ENCODE measurements at places on chromosomes 5 and 9. TPM values are rescaled to one million over a fixed set of nuclear protein-coding genes. Genes with fewer than 3 reads are reported as not detected.

- no peaks in the 10 kb centered on the region for H3K36me3 ChIP-seq
- peak overlapping the region; percentile 24 for H3K27ac ChIP-seq
- peaks cover 14% of the 10 kb centered on the region for H3K4me1 ChIP-seq
Measured at GRCh38 chr9:16266648-16267276, 603.7 kb downstream of the BNC2 start.

GRCh38 chr5:75964008-75964407 is 119.2 kb upstream of the SV2C start:
- H3K4me1 ChIP-seq, result no peaks in the 10 kb centered on the region
- no peak overlapping the region for H3K27ac ChIP-seq
- H3K36me3 ChIP-seq, result no peaks in the 10 kb centered on the region
- no peak overlapping the region for H3K4me3 ChIP-seq

MZB1 gene
- polyA plus RNA-seq, result 2.9 TPM

GRCh38 chr9:107794259-107794658 is 304.7 kb upstream of the KLF4 start:
- no peak for DNase-seq
- no peaks in the 10 kb centered on the region for H3K4me1 ChIP-seq
- no peaks in the 10 kb centered on the region for H3K36me3 ChIP-seq
- H3K27ac ChIP-seq, result no peak overlapping the region
- H3K27me3 ChIP-seq, result peaks cover 1% of the 10 kb centered on the region

QRFP gene
- not detected for polyA plus RNA-seq

LURAP1L gene
- not detected for polyA plus RNA-seq

DNA sequence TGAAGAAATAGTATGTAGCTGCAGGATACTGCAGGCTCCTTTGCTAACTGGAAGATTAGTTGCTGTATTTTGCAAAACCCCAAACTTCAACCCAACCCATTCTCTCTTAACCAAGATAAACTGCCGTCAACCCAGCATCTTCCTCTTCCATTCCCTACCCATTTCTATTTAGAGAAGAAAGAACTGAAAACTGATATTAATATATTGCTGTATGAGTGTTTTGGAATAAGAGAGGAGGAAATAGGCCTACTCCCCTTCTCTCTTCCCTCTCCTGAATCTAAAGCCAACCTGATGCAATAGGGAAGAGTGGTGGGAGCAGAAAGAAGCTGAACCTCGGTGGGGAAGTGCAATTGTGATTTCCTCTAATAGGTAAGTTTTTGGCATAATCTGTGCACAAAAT is 83.7 kb downstream of the TMEM215 start:
- no peaks in the 10 kb centered on the region for H3K4me1 ChIP-seq
- H3K27me3 ChIP-seq, result peaks cover 7% of the 10 kb centered on the region

GRCh38 chr5:150272531-150272930 is 17.0 kb downstream of the CAMK2A start:
- no peak overlapping the region for H3K27ac ChIP-seq
- DNase-seq, result no peak
- peaks cover 4% of the 10 kb centered on the region for H3K27me3 ChIP-seq
- no peak overlapping the region for H3K4me3 ChIP-seq
- H3K4me1 ChIP-seq, result no peaks in the 10 kb centered on the region

- H3K27me3 ChIP-seq, result peaks cover 1% of the 10 kb centered on the region
- no peak for DNase-seq
- H3K36me3 ChIP-seq, result peaks cover 5% of the 10 kb centered on the region
- H3K4me1 ChIP-seq, result peaks cover 30% of the 10 kb centered on the region
Measured at GRCh38 chr9:38228331-38229103, 159.5 kb upstream of the SHB start.

CDC14B gene
- polyA plus RNA-seq, result 4.3 TPM

GRCh38 chr5:142621227-142621626 is 64.7 kb downstream of the FGF1 start:
- no peak overlapping the region for H3K4me3 ChIP-seq
- no peaks in the 10 kb centered on the region for H3K4me1 ChIP-seq
- H3K27ac ChIP-seq, result no peak overlapping the region
- H3K27me3 ChIP-seq, result peaks cover 2% of the 10 kb centered on the region
- H3K36me3 ChIP-seq, result no peaks in the 10 kb centered on the region

CCNO gene
- not detected for polyA plus RNA-seq

DNA sequence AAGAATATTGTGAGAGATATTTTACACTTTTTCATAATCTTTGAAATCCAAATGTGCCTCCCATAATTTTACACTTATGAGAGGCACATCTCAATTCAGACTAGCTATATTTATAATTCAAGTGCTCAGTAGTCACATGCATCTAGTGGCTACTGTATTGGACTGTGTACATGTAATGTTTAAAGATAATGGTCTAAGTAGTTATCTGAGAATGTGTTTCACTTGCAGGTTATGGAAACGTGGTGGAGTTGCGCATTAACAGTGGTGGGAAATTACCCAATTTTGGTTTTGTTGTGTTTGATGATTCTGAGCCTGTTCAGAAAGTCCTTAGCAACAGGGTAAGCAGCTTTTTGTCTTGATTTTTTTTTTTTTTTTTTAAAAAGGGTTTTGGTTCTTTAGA is 28.8 kb downstream of the G3BP1 start:
- H3K4me1 ChIP-seq, result peaks cover 11% of the 10 kb centered on the region
- no peak for DNase-seq
- H3K36me3 ChIP-seq, result peaks cover 18% of the 10 kb centered on the region
- H3K27ac ChIP-seq, result no peak overlapping the region

- DNase-seq, result no peak
- peaks cover 9% of the 10 kb centered on the region for H3K27me3 ChIP-seq
- peaks cover 35% of the 10 kb centered on the region for H3K4me1 ChIP-seq
- H3K27ac ChIP-seq, result peak overlapping the region; percentile 99
- no peaks in the 10 kb centered on the region for H3K36me3 ChIP-seq
Measured at GRCh38 chr5:108382784-108383330, 959 bp upstream of the FBXL17 start.

UBLCP1 gene
- polyA plus RNA-seq, result 56.5 TPM

DNA sequence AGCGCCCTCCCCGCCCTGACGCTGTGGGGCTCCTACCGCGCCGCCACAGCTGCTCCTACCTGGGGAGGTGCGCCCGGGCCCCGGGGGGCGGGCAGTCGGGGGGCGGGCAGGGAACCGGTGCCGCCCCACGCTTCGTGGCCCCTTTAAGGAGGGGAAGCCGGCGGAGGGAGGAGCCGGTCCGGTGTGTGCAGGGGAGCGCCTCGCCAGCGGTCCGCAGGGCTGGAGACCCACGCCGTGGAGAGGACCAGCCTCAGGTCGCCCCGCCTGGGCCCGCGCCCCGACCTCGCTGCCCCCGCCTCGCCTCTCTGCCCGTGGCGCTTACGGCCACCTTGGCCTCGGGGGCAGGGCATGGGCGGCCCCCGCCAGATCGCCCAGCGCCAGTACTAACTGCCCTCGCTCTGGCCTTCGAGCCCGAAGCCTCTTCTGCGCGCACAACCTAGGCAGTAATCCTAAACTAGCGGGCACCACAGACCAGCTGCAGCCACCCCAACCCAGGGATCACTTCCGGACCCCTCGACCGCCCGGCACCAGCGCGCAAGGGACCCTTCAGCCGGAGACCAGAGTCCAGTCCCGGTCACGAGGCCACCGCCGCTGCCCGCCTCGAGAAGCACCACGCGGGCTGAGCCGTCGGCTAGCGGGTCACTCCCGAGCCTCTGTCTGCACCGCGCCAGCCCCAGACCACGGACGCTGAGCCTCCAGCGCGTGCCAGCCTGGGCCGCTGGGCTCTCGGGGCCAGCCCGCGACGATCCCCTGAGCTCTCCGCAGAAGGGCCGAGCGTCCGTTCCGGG is at the start of gene FOXE1:
Gene FOXE1, plus strand, starts transcription at position 171 of the 788 bp plus-strand sequence. CDS start 689 bp downstream, outside the sequence.
- no peak within 1 kb of the TSS for H3K27ac ChIP-seq
- peak within 1 kb of the TSS; percentile 84 for H3K4me3 ChIP-seq
- peaks cover 19% of the 10 kb centered on the region for H3K4me1 ChIP-seq
- DNase-seq, result no peak

MARVELD2 gene
- not detected for polyA plus RNA-seq

DNA sequence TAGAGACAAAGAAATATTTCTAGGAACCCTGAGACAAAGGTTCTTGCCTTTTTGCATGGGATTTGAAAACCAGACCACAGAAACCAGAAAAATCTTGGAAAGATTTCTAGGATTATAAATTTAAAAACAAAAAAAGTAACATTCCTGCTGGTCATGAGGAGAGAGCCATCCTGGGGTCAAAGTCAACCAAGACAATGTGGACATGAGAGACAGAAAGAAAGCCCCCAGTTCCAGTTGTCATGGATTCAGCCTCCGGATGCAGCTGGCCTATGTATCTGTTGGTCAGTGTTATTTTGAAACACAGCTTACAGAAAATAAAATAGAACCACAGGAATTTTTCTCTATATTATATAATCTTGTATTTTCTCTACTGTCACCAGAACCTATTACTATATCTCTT is 24.4 kb upstream of the RGMB start:
- no peaks in the 10 kb centered on the region for H3K4me1 ChIP-seq
- peaks cover 7% of the 10 kb centered on the region for H3K27me3 ChIP-seq
- no peak overlapping the region for H3K4me3 ChIP-seq

- H3K36me3 ChIP-seq, result no peaks in the 10 kb centered on the region
- no peaks in the 10 kb centered on the region for H3K4me1 ChIP-seq
Measured at GRCh38 chr9:38089387-38090165, 20.5 kb upstream of the SHB start.

DNA sequence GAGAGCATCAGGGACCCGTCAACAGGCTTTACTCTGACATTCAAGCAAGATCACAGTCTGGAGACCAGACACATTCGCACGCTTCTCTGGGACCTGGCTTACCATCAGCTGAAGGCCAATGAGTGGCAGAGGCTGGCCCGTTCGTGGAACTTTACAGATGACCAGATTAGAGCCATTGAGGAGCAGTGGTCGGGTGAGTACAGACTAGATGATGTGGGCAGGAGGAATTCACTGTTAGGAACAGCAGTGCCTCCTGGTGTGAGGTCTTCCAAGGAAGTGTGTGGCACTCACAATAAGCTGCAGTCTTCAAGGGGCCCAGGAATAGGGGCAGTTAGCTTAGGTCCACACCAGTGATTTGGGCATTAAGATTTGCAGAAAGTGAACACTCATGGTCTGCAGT is 50.4 kb downstream of the POC5 start:
- H3K4me1 ChIP-seq, result peaks cover 37% of the 10 kb centered on the region
- H3K27me3 ChIP-seq, result no peaks in the 10 kb centered on the region
- no peak for DNase-seq

WWC1 gene
- not detected for polyA plus RNA-seq

- no peak overlapping the region for H3K27ac ChIP-seq
- peaks cover 8% of the 10 kb centered on the region for H3K27me3 ChIP-seq
- H3K4me3 ChIP-seq, result no peak overlapping the region
- DNase-seq, result no peak
- H3K4me1 ChIP-seq, result no peaks in the 10 kb centered on the region
Measured at GRCh38 chr5:38607396-38607795, 51.0 kb upstream of the LIFR start.

Data from immature natural killer cell (primary cell).